HFFc6 (cell line): ENCODE measurements at places on chromosomes 3 and 15. TPM values are rescaled to one million over a fixed set of nuclear protein-coding genes. Genes with fewer than 3 reads are reported as not detected.

GRCh38 chr3:5918626-5919025, 731.1 kb downstream of the EDEM1 start:
- DNase-seq = no peak

DNA sequence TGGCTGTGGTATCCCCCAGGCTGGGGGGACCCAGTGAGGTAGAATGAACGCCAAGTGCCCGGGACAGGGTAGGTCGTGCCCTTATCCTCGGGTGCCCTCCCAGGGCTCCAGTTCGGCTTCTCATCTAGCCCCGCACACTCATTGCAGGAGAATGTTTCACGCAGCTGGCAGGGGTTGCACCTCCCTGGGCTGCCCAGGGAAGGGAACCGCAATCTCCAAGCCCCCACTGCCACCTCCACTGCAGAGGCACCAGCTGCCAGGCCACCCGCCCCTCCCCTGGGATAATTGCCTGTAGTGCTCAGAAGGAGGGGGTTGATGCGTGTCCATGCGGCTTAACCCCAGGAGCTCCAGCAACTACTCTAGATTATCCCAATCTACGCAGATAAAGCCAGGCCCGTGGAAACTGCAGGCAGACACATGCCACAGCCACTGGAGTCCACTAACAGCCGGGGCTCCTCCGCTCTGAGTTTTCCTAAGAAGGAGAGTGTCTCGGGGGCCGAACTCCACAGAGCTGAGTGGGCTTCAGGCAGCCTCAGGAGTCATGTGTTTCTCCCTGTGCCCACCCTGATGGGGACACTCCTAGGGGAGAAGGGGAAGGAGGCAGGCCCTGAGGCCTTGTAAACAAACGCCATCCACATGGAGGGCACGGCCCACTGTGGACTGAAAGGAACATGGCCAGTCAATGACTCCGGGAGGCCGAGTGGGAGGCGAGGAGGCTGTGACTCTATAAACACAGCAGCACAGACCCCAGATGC, 137.2 kb upstream of the IQSEC1 start:
- DNase-seq = no peak

GRCh38 chr3:50146316-50146901, 8.7 kb upstream of the SEMA3F start:
- no peak for DNase-seq

GRCh38 chr3:139318431-139318816, 25.4 kb upstream of the MRPS22 start:
- DNase-seq = no peak

DNA sequence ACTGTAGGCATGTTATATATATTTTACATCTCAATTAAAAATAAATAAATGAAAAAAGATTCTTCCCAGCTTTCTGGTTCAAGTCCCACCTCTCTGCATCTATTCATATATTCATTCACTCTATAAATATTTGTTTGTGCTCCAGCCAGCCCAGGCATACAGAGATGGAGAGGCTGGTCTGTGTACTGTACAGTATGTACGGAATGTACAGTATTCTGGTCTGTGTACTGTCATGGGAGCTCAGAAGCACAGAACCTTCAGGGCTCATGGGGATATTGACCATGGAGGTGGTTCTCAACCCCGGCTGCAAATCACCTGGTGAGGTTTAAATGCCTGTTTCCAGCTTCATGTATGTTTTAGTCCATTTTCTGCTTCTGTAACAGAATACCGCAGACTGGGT, 13.8 kb downstream of the CORO2B start:
- DNase-seq = no peak

- no peak for DNase-seq
These were observed 473.5 kb upstream of the RGMA start for GRCh38 chr15:93562395-93563123.

DNA sequence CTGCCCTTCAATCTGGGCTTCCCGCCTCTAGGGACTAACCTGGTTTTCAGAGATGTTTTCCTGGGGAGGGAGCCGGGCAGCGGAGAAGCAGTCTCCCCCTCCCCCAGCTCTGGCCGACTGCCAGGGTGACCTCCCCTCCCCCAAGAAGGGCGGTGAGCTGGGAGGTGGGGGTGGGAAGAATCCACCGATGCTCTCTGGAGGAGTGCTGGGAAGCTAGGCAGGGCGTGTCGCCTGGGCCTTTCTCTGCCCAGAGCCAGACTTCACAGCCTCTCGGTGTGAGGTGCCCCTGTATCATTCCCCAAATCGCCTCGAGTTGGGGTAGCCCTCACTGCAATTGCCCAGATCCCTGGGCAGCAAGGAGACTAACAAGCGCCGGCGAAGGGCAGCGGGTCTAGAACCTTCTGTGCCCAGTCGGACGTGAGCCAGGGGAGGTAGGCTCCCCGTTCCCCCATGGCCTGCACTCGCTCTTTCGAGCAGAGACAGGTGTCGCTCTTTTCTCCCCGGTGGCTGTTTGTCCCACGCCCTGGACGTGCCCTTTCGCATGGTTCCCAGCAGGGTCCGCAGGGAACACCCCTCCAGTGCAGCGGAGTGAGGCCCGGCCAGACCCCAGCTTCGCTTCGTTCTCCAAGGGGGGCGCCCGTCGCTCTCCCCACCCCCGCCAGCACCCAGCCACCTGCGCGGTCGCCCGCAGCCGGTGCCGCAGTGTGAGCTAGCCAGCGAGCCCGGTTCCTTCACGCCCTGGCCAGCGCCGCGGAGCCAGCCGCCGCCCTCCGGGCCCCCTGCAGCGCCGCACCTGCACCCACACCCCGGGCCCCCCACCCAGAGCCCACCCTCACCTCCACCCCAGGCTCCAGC, 1.1 kb downstream of the RAB6B start:
- no peak for DNase-seq

DNA sequence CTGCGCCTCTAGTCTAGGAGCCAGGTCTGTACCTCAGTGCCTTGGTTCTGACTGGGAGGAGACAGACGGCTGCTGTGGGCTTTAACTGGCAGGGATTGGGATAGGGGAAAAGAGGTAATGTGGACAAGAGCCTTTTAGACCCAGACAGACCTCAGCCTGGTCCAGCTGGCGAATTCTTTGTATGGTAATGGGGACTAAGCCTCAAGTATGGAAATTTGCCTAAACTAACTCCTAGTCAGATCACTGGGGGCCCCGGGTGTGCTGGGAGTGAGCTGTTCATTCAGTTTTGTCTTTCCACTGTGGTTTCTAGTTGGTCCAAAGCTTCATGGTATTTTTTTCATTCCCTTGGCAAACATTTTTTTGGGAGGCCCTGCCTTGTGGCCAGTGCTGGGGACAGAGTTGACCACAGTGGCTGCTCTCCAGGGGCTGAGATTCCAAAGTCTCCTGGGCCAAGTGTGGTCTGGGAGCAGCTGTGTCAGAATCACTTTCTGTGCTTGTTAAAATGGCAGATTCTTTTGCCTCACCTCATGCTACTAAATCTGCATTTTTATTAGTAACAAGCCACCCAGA, 261.4 kb upstream of the C2CD4B start:
- DNase-seq = peak; percentile 24

DNA sequence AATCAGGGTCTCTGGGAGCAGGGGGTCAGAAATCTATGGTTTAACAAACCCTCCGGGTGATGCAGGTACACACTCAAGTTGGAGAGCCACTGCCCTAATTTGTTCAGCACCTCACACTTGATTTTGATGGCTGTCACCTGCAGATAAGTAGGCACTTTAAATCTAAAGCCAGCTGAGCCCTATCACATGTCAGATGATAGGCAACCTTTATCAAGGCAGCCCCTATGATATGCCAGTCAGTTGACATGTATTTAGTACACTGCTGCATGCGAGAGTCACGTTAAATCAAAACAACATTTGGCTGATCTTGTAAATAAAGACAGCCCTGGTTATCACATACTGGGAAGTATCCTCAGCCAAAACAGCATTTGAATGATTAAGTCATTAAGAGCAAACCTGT, 104.4 kb upstream of the MCTP2 start:
- DNase-seq = no peak

DNA sequence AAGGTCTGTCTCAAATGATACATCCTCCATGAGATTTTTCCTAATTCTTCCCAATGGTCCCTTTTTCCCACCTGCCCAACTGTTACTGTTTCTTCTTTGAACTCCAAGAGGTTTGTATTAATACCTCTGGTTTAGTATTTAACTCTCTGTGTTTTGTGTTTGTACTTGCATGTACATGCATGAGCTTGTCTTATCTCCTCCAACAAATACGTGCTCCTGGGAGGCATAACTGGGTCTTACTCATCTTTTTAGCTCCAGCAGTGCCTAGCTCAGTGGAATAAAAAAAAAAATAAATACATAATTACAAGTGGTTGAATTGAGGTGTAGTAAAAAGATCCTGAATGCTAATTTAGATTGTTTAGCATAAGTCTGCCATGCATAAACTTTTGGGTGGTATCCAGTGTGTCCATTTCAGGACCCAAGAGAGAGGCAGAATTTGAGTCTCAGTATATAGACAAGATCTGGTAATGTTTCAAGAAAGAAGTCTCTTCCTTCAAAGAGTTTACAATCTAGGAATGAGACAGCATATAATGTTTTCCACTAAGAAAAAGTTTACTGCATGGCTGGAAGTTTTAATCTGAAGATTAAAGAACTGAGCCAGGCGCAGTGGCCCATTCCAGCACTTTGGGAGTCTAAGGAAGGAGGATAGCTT, 1.7 kb upstream of the LYSMD2 start:
- DNase-seq = no peak

GRCh38 chr15:65551183-65551582, 20.9 kb downstream of the HACD3 start:
- no peak for DNase-seq

- no peak for DNase-seq
These were observed 70.5 kb downstream of the CHST2 start for GRCh38 chr3:143190101-143190500.

DNA sequence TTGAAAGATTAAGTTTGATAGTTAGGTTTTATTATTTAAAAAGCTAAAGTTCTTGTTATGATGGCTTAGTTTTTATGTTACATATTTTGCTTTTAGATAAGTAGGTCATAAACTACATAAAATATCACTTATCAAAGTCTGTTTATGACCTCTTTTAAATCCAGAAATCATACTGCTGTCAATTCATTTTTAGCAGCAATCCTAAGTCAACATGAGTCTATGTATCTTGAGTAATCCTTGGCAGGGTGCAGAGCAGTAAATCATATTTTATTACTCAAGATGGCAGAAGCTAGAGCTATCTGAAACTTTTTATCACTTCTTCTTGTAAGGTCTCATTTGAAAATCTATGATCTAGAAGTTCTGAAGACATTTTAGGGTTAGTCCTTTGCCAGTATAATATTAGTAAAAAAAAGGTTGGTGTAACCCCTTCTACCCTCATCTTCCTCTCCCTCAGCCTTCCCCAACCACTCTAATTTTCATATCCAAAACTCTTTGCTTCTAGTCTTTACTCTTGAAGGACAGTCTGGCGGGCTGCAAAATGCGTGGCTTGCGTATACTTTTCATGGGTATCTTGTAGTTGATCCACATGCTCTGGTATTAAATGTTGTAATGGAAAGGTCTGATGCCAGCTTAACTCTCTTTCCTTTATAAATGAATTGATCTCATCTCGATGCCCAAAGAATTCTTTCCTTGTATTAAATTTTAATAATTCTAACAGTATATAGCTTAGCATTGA, 134.0 kb upstream of the THRB start:
- DNase-seq = no peak

GRCh38 chr3:156654834-156655233, 19.6 kb upstream of the TIPARP start:
- DNase-seq = no peak

- DNase-seq = no peak
These were observed 85.5 kb downstream of the NCEH1 start for GRCh38 chr3:172625404-172625803.

GRCh38 chr15:96333131-96334016, 2.9 kb downstream of the NR2F2 start:
- no peak for DNase-seq

- DNase-seq = no peak
These were observed 614.3 kb upstream of the ARRDC4 start for GRCh38 chr15:97346221-97346620.

GRCh38 chr15:43771816-43772215, 5.0 kb downstream of the ELL3 start:
- no peak for DNase-seq

GRCh38 chr3:140850210-140850955, 91.3 kb upstream of the SLC25A36 start:
- DNase-seq = no peak

GRCh38 chr3:171129827-171130226, 103.3 kb upstream of the SLC2A2 start:
- peak; percentile 35 for DNase-seq

GRCh38 chr3:44661189-44661588, 12.7 kb downstream of the ZNF35 start:
- no peak for DNase-seq

Gene P2RY1
- not detected in 3 replicates for total RNA-seq

Gene LCTL
- total RNA-seq = 0.43 to 0.75 TPM (median 0.64 TPM) in 3 replicates

Gene CCDC39
- total RNA-seq = not detected in 3 replicates

Gene WNT5A
- total RNA-seq = 261 to 380 TPM (median 338 TPM) in 3 replicates

Gene GOLGA8Q
- total RNA-seq = 0.39 TPM in 1 of 3 replicates, not detected in the others

Gene CLSTN2
- not detected in 2 replicates for total RNA-seq

Gene ADAMTSL3
- not detected in 3 replicates for total RNA-seq

Gene CPN2
- total RNA-seq = 0.18 to 0.41 TPM (median 0.35 TPM) in 3 replicates

Gene GPR15
- total RNA-seq = not detected in 3 replicates

Gene MYRIP
- total RNA-seq = 0.07 to 0.27 TPM (median 0.10 TPM) in 3 replicates

Gene RBP2
- not detected in 3 replicates for total RNA-seq

Gene PPIB
- total RNA-seq = 1,000 to 1,354 TPM (median 1,074 TPM) in 3 replicates

Gene KBTBD13
- not detected in 3 replicates for total RNA-seq

Gene TEX9
- 0.81 to 2.4 TPM (median 1.4 TPM) in 3 replicates for total RNA-seq

Gene PFN2
- 395 and 460 TPM in 2 replicates for total RNA-seq

Gene RGMA
- 0.11 to 0.19 TPM in 2 of 3 replicates, not detected in the other for total RNA-seq
